IMR-90 (cell line): ENCODE measurements at places on chromosomes 7 and 10. TPM values are rescaled to one million over a fixed set of nuclear protein-coding genes. Genes with fewer than 3 reads are reported as not detected.

Gene CALML3
- not detected in 2 replicates for polyA plus RNA-seq

Gene CTBP2
- 80.2 and 86.6 TPM in 2 replicates for polyA plus RNA-seq

Gene RBM48
- 3.2 and 5.1 TPM in 2 replicates for polyA plus RNA-seq

- no peak overlapping the region for H3K27ac ChIP-seq
- no peaks in the 10 kb centered on the region for H3K4me1 ChIP-seq
- H3K4me3 ChIP-seq, result no peak overlapping the region
- H3K36me3 ChIP-seq, result no peaks in the 10 kb centered on the region
- DNase-seq, result no peak
These were observed 354.4 kb upstream of the MKI67 start for GRCh38 chr10:128480601-128481000.

- no peak overlapping the region for H3K27ac ChIP-seq
- no peak for DNase-seq
- no peaks in the 10 kb centered on the region for H3K4me1 ChIP-seq
These were observed 108.3 kb downstream of the CPXM2 start for GRCh38 chr10:123783296-123783695.

DNA sequence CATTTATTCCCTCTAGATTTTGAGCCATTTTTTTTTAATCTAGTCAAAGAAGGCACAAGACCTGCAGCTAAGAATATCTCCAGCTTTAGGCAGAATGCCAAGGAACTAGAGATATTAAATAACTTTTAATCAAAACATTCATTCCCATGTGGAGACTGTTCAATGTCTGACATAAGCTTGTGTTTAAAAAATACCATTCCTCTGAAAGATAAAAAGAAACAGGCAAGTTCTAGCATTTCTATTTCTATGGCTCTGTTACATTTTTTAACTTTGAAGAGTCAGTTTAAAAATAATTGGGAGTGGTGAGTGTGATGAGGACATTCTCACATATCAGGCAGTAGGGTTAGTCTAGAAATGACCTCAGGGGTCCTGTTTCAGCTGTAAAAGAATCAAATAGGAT is 48.0 kb downstream of the RHOBTB1 start:
- peaks cover 3% of the 10 kb centered on the region for H3K4me1 ChIP-seq
- no peak overlapping the region; the same call in 1 of the 2 replicates for H3K27ac ChIP-seq
- DNase-seq, result peak; percentile 82

DNA sequence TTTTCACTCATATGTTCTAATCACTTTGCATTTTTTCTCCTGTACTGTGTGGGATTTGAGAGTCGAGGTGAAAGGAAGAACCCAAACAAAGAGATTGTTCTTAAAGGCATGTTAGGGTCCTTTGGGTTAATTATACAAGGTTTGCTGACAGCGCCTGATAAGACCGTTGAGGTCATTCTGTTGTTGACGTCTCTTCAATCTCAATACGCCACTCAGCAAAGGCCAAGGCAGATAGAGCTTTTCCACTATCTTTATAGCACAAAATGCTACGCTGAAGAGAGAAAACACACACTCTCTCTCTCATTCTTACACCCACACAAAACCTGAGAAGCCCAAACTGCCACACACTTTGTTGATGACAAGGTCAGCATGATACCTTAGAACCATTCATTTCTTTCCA is 228.7 kb downstream of the CNTNAP2 start:
- no peak overlapping the region for H3K27ac ChIP-seq
- H3K27me3 ChIP-seq, result no peaks in the 10 kb centered on the region
- H3K4me1 ChIP-seq, result no peaks in the 10 kb centered on the region
- H3K36me3 ChIP-seq, result no peaks in the 10 kb centered on the region

GRCh38 chr7:136523571-136523970 is 344.9 kb upstream of the CHRM2 start:
- peak; percentile 4 for DNase-seq
- no peak overlapping the region for H3K27ac ChIP-seq
- H3K4me3 ChIP-seq, result no peak overlapping the region
- peaks cover 3% of the 10 kb centered on the region; the same call in 1 of the 2 replicates for H3K4me1 ChIP-seq
- H3K36me3 ChIP-seq, result no peaks in the 10 kb centered on the region

GRCh38 chr7:138924501-138925225 is 56.5 kb downstream of the KIAA1549 start:
- H3K27ac ChIP-seq, result no peak overlapping the region
- H3K4me3 ChIP-seq, result no peak overlapping the region
- no peaks in the 10 kb centered on the region for H3K27me3 ChIP-seq
- H3K36me3 ChIP-seq, result no peaks in the 10 kb centered on the region

DNA sequence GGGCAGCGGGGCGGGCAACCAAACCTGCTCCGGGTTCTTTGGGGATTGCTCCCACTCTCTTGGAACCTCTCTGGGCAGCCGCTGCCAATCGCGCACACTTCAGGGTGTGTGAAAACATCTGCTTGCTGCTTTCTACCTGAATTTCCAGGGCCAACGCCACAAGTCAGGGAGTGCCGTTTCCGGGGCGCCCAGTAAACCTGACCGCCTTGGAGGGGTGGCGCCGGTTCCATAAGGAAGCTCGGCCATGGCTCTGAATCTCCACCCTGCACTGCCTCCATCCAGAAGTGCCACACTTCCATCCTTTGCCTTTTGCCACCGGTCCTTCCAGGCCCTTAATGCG is 679 bp upstream of the AFAP1L2 start:
- DNase-seq, result no peak
- H3K4me1 ChIP-seq, result no peaks in the 10 kb centered on the region
- no peak overlapping the region for H3K4me3 ChIP-seq
- H3K27ac ChIP-seq, result no peak overlapping the region
- no peaks in the 10 kb centered on the region for H3K36me3 ChIP-seq

DNA sequence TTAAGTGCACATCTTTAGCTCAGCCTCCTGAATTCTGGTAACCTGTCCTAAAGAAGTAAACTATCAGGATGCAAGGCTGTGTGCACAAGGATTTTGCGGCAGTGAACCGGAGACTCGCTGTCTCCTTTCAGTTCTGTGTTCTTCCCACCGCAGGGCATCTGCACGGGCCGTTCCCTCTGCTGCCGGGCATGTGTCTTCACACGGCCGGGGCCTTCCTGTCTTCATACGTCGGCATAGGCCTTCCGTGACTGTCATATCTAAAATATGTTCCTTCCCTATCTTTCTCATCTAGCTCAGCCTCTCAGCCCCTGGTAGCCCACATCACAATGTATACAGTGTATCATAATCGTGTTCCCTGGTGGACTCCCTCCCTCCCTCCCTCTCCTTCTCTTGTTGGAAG is 16.4 kb downstream of the PALD1 start:
- H3K4me1 ChIP-seq, result no peaks in the 10 kb centered on the region; the same call in 1 of the 2 replicates
- no peak overlapping the region for H3K4me3 ChIP-seq
- H3K27ac ChIP-seq, result no peak overlapping the region
- peaks cover 25% of the 10 kb centered on the region for H3K27me3 ChIP-seq
- DNase-seq, result no peak
